Type B pancreatic cell (in vitro differentiated cells): ENCODE measurements at places on chromosomes 7 and 10. TPM values are rescaled to one million over a fixed set of nuclear protein-coding genes. Genes with fewer than 3 reads are reported as not detected.

ACHE gene
- 7.1 and 10.4 TPM in 2 replicates for total RNA-seq

SLC26A5 gene
- not detected in 2 replicates for total RNA-seq

KIN gene
- total RNA-seq: 14.5 and 16.7 TPM in 2 replicates

ZNF487 gene
- 3.5 and 6.4 TPM in 2 replicates for total RNA-seq

DNA sequence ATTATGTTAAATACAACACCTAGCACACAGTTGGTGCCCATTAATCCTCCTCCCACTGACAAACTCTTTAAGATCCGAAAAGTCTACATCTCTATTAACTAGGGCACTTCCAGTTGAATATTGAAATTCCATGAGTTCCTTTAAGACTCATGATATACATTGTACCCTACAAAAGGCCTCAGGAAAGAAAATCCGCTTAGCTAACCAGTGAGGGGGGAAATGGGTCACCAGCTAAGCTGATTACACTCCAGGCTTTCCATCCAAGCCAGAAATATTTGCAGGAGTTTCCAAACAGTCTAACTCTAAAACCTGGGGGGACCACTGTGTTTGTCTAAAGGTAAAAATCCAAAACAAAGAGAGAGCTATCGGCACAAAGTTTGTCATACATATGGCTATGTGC, 1.3 kb upstream of the LRIT2 start:
- no peak for DNase-seq

- DNase-seq: no peak
Observed at GRCh38 chr7:141631525-141631924, 70.4 kb downstream of the DENND11 start.

DNA sequence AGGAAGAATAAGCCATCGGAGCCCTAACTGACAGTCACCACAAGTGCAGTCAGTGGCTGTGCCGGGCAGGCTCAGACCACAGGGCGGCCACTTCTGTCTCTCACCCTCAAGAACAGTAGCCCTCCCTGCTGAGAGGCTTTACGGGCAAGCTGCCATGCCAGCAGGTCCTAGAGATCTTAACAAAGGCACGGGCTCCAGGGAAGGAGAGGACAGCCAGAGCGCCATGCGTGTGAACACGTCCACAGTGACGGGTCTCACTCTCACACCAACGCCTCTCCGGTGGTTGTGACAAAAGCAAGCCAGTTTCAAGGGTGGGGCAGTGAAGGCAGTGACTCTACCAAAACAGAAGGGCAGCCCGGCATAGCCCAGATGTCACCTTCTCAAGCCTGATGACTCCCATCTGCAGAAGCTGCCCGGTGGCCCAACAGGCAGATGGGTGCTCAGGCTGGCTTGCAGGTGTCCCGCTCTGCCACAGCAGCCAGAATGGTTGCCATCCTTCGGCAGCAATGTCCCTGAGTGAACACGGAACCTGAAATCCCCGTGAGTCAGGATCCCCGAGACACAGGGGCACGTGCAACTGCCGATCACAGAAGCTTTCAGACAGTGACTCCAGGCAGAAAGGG, 102.0 kb downstream of the FAM53B start:
- no peak for DNase-seq

DNA sequence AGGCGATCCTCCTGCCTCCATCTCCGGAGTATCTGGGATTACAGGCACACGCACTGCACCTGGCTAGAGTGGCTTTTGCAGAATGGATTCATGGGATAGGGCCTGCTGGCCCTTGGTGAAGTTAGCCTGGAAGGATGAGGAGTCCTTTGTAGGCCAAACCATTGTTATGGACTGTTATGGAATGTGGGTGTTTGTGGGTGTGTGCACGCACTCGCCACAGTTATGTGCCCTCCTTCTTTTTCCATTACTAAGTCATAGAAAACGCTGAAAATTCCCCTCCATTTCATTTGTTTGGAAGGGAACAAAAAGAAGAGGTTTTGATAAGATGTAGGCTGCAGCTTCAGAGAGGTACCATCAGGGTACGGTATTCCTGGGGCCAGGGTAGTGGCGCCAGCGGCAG, 15.0 kb downstream of the ZNF862 start:
- DNase-seq: no peak

DNA sequence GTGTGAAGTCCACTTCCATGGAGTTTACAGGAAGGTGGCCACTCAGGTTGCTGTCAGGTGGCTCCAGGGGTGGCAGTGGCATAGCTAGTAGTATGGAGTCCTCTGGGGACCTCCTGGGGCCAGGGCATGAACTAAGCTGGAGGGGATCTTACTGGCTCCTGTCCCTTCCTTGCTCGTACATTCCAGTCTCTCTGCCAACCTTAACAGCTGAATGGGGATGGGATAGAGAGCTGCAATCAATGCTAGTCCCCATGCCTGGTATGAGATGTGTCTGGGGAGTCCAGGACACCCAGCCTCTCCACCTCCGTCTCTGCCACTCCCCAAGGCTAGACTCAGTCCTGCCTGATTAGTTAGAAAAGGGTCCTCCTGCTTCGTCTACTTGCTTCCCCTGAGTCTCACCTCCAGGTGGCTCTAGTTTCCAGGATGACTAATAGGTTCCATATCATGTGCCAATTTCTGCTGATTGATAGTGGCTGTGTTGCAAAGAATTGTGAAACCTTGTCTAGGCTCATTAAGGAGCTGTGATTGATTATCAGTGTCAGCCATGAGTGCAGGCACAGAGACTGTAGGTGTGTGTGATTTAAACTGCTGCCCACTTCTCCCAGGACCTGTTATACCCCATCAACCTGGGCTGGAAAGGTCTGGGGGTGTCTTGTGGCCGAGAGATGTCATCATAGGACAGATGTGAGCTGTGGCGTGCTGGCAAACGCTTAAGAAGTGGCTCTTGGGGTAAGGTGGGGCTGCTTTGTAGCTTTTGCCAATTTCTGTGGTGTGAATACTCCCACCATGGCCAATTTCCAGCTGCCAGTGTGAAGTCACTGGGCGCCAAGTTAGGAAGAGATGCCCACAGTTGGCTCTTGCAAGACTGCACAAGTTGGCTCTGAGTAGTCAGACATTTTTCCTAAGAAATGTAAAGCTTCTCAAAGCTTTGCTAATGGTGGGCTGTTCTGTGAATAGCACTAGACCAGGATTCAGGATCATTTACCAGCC, 59.8 kb downstream of the COL13A1 start:
- DNase-seq: no peak

- no peak for DNase-seq
Observed at GRCh38 chr10:70555371-70555770, 47.2 kb downstream of the PRF1 start.

GRCh38 chr10:15452545-15452944, 81.5 kb upstream of the FAM171A1 start:
- no peak for DNase-seq

DNA sequence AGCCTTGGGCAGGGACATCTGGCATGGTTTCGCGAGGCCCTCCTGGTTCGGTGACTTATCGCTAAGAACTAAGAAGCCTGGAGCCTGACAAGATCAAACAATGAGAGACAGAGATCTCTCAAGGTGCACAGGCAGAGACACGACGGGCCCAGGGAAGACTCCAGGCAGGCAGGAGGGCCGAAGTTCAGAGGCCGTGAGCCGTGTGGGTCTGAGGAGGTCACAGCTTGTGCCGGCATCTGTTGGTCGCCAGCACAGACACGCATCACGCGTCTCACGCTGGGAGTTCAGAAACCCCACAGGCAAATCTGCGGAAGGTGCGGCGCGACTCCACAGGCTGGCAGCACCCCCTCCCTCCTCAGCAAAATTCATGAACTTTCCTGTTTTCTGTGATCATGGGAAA, 314.0 kb downstream of the DNAJB6 start:
- no peak for DNase-seq

- no peak for DNase-seq
Observed at GRCh38 chr10:104021246-104021645, 54.3 kb downstream of the SLK start.
